ENCODE measurements at places on chromosomes 11 and 22. TPM values are rescaled to one million over a fixed set of nuclear protein-coding genes. Genes with fewer than 3 reads are reported as not detected.
A peak's percentile ranks its signal among the peaks of the same experiment; 100 is the strongest.

The PNPLA3 gene
- total RNA-seq, result 0.15 TPM

The FGF4 gene
- total RNA-seq, result not detected

The C1QTNF6 gene
- total RNA-seq, result 2.8 TPM

The GLYAT gene
- not detected for total RNA-seq

- no peak for DNase-seq
Observed at GRCh38 chr11:45041596-45041995, 90.9 kb upstream of the TP53I11 start.

- DNase-seq, result peak; percentile 3
Observed at GRCh38 chr11:64790205-64791095, 12.1 kb upstream of the SF1 start.

DNA sequence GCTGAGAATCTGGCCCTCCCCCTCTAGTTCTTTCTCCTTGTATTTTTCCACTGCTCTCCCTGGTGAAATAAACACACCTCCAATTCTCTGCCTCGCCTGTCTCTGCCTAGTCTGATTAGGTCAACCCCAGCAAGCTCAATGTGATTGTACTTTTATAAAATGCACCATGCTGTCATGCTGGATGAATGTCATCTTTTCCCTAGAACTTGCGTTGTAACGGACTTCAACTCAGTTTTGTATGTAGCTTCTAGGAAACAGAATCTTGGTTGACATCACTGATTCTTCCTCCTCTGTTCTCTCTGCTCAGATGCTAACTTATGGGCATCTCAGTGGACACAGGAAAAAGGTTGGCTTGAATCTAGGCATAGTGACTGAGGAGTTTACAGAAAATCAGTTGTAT is 261.9 kb upstream of the ISX start:
- DNase-seq, result no peak

GRCh38 chr11:70851907-70852306 is 400.5 kb downstream of the SHANK2 start:
- no peak for DNase-seq

DNA sequence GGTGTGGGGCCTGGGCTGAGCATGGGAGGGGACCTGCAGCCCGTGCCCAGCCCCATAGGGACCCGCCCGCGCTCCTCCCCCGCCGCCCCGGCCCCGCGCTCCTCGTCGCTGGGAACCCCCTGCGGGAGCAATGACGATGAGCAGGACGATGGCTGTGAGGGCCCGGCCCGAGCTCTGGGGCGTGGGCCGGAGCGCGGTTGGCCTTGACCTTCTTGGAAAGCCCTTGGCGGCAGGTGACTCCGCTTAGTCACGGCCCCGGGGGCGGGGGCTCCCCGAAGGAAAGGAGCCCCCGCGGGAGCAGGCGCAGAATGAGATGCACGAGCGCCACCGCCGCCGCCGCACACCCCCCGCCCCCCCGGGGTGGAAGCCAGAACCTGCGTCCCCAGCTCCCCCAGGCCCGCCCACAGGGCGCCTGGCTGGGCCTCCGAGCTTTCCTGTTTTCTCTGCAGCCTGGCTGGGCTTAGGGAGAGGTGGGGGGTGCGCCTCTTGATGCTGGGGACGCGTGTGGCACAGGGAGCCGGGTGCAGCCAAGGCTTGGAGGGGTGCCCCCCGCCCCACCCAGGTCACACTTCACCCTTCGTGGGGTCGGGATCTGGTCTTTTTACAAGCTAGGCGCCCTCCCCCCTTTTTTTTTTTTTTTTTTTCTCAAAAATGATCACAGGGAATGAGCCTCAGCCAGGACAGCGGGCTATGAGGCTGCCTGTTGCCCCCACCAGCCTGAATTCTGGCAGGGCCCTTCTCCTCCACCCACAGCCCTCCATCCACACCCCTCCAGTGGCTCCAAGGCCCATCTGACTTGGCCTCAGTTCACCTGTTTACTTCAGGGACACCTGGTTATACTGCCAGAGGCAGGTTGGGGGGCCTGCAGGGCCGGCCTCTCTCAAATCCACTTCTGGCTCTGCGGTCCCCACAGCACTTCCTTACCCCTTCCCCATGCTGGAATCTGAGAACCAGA is 17.9 kb downstream of the CRELD2 start:
- peak; percentile 96 for DNase-seq

- DNase-seq, result no peak
Observed at GRCh38 chr22:25987948-25988347, 181.3 kb upstream of the SEZ6L start.

DNA sequence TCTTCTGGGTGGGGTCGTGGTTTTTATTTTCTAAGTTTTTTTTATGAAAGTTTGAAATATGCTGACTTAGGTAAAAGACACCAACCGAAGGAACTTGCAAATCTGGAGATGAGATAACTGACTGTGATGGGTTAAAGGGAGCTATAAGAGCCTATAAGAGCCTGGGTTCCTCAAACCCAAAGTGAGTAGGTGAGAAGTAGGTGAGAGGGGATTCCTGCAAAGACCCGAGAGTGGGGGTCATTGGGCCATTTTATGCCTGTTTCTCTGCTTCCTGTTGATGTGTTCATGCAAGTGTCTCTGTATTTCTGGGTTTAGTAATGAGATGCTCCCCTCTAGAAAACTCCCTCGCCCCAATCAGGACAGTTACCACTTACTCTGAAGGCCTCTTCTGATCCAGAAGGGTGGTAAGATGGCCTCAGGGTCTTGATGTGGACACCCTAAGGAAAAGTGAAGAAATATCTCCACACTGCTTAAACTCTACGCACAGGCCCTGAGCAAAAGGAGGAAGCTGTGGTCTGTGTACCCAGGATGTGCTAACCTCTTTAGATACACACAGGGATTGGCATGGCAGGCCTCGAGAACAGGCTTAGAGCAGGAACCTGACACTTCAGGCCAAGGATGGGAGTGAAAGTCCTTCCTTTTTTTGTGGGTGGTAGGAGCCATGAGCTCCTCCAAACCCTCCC is 1.8 kb downstream of the FLI1 start:
- peak; percentile 66 for DNase-seq

DNA sequence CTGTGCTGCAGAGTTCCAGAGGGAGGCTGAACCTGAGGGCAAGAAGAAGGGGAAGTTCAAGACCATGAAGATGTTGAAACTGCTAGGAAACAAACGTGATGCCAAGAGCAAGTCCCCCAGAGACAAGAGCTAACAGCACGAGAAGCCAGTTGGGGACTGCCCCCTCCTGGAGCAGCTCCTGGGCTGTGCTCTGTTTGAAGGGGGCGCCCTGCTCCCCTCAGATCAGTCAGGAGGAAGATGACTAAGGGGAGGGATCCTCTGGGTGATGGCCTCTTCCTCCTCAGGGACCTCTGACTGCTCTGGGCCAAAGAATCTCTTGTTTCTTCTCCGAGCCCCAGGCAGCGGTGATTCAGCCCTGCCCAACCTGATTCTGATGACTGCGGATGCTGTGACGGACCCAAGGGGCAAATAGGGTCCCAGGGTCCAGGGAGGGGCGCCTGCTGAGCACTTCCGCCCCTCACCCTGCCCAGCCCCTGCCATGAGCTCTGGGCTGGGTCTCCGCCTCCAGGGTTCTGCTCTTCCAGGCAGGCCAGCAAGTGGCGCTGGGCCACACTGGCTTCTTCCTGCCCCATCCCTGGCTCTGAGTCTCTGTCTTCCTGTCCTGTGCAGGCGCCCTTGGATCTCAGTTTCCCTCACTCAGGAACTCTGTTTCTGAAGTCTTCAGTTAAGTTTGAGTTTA is 12.6 kb downstream of the C22orf23 start:
- DNase-seq, result no peak

- peak; percentile 80 for DNase-seq
Observed at GRCh38 chr11:61141601-61142028, 19.6 kb downstream of the VPS37C start.

DNA sequence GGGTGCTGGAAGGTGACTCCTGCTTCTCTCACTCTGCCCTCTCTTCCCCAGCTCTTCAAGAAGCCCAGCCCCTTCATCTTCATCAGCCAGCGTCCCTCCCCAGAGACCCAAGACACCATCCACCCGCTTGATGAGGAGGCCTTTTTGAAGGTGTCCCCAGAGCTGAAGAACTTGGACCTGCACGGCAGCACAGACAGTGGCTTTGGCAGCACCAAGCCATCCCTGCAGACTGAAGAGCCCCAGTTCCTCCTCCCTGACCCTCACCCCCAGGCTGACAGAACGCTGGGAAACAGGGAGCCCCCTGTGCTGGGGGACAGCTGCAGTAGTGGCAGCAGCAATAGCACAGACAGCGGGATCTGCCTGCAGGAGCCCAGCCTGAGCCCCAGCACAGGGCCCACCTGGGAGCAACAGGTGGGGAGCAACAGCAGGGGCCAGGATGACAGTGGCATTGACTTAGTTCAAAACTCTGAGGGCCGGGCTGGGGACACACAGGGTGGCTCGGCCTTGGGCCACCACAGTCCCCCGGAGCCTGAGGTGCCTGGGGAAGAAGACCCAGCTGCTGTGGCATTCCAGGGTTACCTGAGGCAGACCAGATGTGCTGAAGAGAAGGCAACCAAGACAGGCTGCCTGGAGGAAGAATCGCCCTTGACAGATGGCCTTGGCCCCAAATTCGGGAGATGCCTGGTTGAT is 12.6 kb downstream of the IL10RA start:
- no peak for DNase-seq

DNA sequence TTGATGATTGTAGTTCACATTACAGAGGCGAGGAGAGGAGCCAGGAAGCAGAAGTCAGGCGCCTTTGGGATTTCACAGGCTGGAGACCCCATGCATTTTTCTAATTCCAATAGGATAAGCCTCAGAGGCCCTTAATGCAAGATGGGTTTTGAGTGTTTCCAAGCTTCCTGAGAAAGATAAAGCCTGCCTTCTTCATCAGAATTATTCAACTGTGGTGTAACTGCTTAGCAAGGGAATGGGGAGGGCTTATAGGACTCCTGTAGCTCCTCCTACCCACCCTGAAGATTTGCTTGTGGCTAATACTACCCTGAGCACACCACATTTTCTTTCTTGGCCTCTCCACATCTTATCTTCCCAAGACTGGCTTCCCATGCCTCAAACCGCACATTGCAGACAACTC is 151.1 kb upstream of the ISX start:
- no peak for DNase-seq

DNA sequence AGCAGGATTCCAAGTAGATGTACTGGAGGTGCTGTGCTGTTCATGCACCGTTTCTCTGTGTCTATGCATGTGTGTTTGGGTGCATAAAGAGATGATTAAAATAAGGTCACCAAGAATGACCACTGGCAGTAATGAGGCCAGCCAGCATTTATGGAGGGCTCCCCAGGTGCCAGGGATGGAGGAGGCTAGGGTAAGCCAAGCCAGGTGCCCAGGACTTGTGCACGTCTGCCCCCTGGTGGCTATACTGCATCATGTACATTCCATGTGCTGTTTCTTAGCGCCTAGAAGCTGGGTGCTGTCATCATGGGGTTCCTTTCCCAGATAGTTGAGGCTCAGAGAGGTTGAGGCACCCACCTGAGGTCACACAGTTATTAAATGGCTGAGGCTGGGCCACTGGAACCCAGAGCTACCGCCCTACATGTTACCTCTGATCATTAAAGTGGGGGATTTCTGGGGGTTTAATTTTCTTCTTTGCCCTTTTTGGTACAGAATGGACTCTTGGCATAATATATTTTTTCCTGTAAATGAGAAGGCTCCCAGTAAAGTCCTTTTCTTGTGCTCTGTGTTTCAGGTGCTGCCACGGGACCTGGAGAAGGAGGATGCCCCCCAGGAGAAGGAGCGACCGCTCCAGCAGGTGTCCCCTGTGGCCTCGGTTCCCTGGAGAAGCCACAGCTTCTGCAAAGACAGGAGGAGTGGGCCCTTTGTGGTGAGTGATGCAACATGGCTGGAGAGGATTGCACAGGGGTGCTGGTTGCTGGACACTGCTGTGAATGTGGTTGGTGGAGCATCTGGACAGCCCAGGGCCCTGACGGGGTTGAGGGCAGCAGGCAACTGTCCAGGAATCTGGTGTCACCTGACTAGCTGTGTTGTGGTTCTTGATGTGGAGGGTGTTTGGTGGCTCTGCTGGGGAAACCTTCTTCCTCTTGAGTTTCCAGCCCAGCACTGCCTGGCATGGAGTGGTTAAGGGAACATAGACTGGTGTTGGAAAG is 96.4 kb downstream of the KIAA1671 start:
- peak; percentile 73 for DNase-seq
